ENCODE measurements at places on chromosomes 11 and 22.

GRCh38 chr11:122101625-122102291 is 14.3 kb downstream of the BLID start:
- DNase-seq: peak; percentile 46

DNA sequence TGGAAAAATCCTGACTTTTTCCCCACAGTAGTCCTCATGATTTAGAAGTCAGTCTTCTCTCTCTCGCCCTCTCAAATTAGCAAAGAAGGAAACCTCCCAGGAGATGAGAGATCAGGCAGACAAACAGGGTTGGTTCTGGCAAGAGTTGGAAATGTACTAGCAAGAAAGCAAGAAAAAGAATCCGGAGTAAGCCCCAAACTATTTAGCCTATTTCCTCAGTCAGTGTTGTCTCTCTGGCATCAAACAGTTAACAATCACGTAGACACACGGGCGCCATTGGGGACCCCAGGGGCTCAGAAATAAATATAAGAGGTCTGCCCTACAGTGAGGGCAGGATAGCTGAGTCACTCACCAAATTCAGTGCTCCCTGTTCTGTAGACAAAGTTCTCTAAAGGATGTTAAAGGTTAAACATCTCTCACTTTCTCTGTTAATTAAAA is 4.7 kb downstream of the C11orf52 start:
- no peak for DNase-seq

DNA sequence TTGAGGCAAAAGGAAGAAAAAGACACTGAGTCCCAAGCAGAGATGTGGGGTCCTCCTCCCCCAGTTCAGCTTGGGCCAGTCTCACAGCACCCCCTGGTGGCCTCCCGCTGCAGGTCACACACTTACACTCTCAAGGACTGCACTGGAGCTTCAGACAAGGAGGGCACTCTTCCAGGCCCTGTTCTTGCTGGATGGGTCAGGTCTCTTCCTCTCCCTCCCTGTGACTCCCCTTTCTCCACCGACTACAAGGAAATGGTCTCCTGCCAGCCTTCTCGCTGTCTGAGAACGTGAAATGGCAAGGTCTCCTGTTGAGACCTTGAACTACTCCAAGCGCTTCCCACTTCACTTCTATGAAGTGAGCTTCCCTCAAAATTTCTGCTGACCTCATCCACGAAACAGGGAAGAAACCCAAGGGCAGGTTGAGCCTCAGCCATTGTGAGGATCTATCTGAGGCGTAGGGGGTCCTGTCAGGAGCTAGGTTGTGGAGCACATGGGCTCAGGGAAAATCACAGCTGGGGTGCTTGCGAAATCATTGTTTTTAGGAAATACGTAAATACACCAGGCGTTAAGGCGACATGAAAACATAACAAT is 11.2 kb upstream of the IGLL1 start:
- DNase-seq: peak; percentile 65

- peak; percentile 81 for DNase-seq
These were observed at the start of gene KCNQ1 for GRCh38 chr11:2444821-2445745. TSS of gene KCNQ1 (plus strand) at chr11:2445008. CDS start at chr11:2445099, 91 bp downstream.

DNA sequence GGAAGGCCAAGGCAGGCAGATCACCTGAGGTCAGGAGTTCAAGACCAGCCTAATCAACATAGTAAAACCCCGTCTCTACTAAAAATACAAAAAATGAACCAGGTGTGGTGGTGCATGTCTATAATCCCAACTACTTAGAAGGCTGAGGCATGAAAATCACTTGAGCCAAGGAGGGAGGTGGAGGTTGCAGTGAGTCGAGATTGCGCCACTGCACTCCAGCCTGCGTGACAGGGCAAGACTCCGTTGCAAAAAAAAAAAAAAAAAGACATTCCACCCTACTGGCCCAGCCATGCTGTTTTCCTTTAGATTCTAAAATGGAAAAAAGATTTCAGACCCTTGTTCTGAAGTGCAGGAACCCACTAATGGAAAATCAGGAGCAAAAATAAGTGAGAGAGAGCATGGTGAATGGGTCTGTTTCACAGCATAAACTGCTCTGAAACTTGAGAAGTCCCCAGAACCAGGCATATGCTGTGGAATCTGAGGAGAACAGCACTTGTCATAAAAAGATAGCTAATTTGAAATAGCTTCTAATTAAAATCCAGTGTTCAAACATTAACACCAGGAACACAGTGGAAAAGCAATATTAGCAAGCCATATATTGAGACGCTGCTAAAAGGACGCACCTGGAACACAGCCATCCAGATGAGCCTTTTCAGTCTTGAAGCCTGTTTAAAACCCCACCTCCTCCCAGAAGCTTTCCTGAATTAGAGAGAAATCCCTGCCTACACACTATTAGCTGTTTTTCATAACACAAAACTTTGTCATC is 66.3 kb upstream of the CHRM4 start:
- DNase-seq: no peak

DNA sequence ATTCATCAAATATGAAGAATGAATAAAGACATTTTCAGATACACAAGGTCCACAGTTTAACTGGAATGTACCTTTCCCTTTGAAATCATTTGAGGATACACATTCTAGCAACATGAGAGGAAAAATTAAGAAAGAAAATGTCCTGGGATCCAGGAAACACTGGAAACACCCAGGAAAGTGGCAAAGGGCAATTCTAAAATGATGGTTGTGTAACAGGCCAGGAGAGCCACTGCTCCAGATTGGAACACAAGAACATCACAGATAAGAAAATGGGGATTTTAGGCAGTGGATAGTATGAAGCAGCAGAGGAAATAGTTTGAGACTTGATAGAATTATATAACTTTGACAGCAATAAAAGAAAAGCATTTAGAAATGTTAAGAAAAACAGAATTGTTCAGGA is 56.1 kb upstream of the GRIK4 start:
- DNase-seq: no peak

- DNase-seq: no peak
These were observed 11.4 kb downstream of the BCL9L start for GRCh38 chr11:118914178-118914918.
